ENCODE measurements at places on chromosomes 1 and 21. TPM values are rescaled to one million over a fixed set of nuclear protein-coding genes. Genes with fewer than 3 reads are reported as not detected.

The AMY1B gene
- total RNA-seq = not detected

The THEM5 gene
- not detected for total RNA-seq

The RGS1 gene
- not detected for total RNA-seq

The PLPP3 gene
- 20.9 TPM for total RNA-seq

The CFAP298 gene
- total RNA-seq = 35.1 TPM

The FNDC5 gene
- total RNA-seq = 0.07 TPM

The SH3BGR gene
- 0.39 TPM for total RNA-seq

The BRDT gene
- not detected for total RNA-seq

The SLC25A34 gene
- 0.05 TPM for total RNA-seq

The TPTE gene
- total RNA-seq = not detected

The CELA2B gene
- total RNA-seq = not detected

The LIN9 gene
- 6.8 TPM for total RNA-seq

The SNX7 gene
- total RNA-seq = 44.2 TPM

The ARTN gene
- total RNA-seq = 0.05 TPM

The CELA2A gene
- not detected for total RNA-seq

The C1orf185 gene
- total RNA-seq = not detected

The JAM2 gene
- total RNA-seq = 0.79 TPM

The BNIPL gene
- total RNA-seq = not detected

The NOS1AP gene
- 1.1 TPM for total RNA-seq

The FCRL4 gene
- not detected for total RNA-seq

The MSH4 gene
- 0.05 TPM for total RNA-seq

The APCS gene
- not detected for total RNA-seq

The CTNNBIP1 gene
- total RNA-seq = 30.3 TPM

The DNAJC8 gene
- 82.1 TPM for total RNA-seq

The S100A7A gene
- not detected for total RNA-seq

The BACE2 gene
- 238 TPM for total RNA-seq

The SETDB1 gene
- 20.0 TPM for total RNA-seq

The LCE3E gene
- not detected for total RNA-seq

The AKR7A3 gene
- total RNA-seq = 0.89 TPM

The HENMT1 gene
- 3.6 TPM for total RNA-seq

The CDC73 gene
- total RNA-seq = 16.9 TPM

The WDR77 gene
- 56.5 TPM for total RNA-seq

The MR1 gene
- 8.8 TPM for total RNA-seq

The UMODL1 gene
- not detected for total RNA-seq

The KDF1 gene
- total RNA-seq = not detected

The LRRC39 gene
- total RNA-seq = 0.13 TPM

The IVL gene
- total RNA-seq = not detected

The PADI2 gene
- 0.13 TPM for total RNA-seq

The HES2 gene
- total RNA-seq = 31.5 TPM

The OR2W3 gene
- total RNA-seq = not detected

The RYR2 gene
- not detected for total RNA-seq

The MX2 gene
- total RNA-seq = 16.9 TPM

The ZP4 gene
- not detected for total RNA-seq

The TP53BP2 gene
- total RNA-seq = 17.7 TPM

The LRRC38 gene
- total RNA-seq = 0.40 TPM

The LRRC7 gene
- 0.10 TPM for total RNA-seq

The FAM72C gene
- total RNA-seq = 2.9 TPM

The BEST4 gene
- total RNA-seq = not detected

The PER3 gene
- total RNA-seq = 2.0 TPM

The DPT gene
- not detected for total RNA-seq

The SPRR3 gene
- not detected for total RNA-seq

The AMPD1 gene
- not detected for total RNA-seq

Measured in mammary microvascular endothelial cell (primary cell).